ENCODE measurements at places on chromosomes 1 and 21. TPM values are rescaled to one million over a fixed set of nuclear protein-coding genes. Genes with fewer than 3 reads are reported as not detected.

The RIMS3 gene
- total RNA-seq = 4.2 TPM

The ARHGEF16 gene
- total RNA-seq = 28.9 TPM

The GPR153 gene
- 6.1 TPM for total RNA-seq

The ARTN gene
- total RNA-seq = 7.2 TPM

The DIO1 gene
- total RNA-seq = 4.1 TPM

DNA sequence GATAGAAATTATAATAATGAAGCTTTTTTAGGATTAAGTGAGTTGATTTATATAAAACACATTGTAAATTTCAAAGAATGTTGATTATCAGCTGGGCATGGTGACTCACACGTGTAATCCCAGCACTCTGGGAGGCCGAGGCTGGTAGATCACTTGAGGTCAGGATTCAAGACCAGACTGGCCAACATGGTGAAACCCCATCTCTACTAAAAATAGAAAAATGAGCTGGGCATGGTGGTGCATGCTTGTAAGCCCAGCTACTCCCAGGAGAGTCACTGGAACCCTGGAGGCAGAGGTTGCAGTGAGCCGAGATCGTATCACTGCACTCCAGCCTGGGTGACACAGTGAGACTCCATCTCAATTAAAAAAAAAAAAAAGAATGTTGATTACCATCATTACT is 18.4 kb downstream of the ADAMTS1 start:
- no peaks in the 10 kb centered on the region for H3K27me3 ChIP-seq
- no peak for DNase-seq
- H3K36me3 ChIP-seq = no peaks in the 10 kb centered on the region

GRCh38 chr1:19957779-19958178 is 21.6 kb downstream of the PLA2G2A start:
- H3K4me1 ChIP-seq = no peaks in the 10 kb centered on the region
- no peaks in the 10 kb centered on the region for H3K36me3 ChIP-seq
- no peak overlapping the region for H3K27ac ChIP-seq
- no peak overlapping the region for H3K4me3 ChIP-seq
- peaks cover 53% of the 10 kb centered on the region for H3K27me3 ChIP-seq

DNA sequence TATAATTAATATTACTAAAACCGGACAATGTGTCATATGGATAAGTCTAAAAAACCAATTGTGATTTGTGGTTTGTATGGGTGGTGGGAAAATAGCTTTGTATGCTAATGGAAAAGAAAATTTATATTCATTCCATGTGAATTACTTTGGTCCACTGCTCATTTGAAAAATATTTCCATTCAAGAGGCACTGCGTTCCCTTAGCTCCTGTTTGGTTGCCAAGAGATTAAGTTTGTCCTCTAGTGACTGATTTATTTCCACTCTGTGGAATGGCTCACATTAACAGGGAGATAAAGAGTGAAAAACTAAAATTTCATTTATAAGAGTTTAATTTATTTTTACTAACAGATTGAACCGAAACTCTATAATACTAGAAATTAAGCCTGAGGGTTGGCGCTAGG is 744.1 kb upstream of the CHRM3 start:
- no peak overlapping the region for H3K4me3 ChIP-seq
- H3K36me3 ChIP-seq = no peaks in the 10 kb centered on the region
- no peaks in the 10 kb centered on the region for H3K4me1 ChIP-seq

- H3K27ac ChIP-seq = no peak overlapping the region
- no peak for DNase-seq
- no peak overlapping the region for H3K4me3 ChIP-seq
- H3K27me3 ChIP-seq = no peaks in the 10 kb centered on the region
- peaks cover 15% of the 10 kb centered on the region for H3K4me1 ChIP-seq
- H3K36me3 ChIP-seq = no peaks in the 10 kb centered on the region
Observed at GRCh38 chr1:16013220-16013907, 4.5 kb downstream of the HSPB7 start.

Data from type B pancreatic cell (in vitro differentiated cells).